ENCODE measurements at places on chromosomes 4 and X. TPM values are rescaled to one million over a fixed set of nuclear protein-coding genes. Genes with fewer than 3 reads are reported as not detected.

GRCh38 chr4:74975848-74976824 lies 43.2 kb downstream of the PARM1 start:
- H3K27me3 ChIP-seq = peaks cover 1% of the 10 kb centered on the region
- DNase-seq = no peak
- no peak overlapping the region for H3K27ac ChIP-seq

- H3K4me3 ChIP-seq = peak overlapping the region; percentile 78
- peaks cover 27% of the 10 kb centered on the region for H3K4me1 ChIP-seq
- peaks cover 4% of the 10 kb centered on the region for H3K27me3 ChIP-seq
- peak overlapping the region; percentile 26 for H3K27ac ChIP-seq
Measured at GRCh38 chr4:181766061-181766548, 477.1 kb upstream of the TENM3 start.

- peaks cover 18% of the 10 kb centered on the region for H3K4me1 ChIP-seq
- H3K27me3 ChIP-seq = no peaks in the 10 kb centered on the region
- no peak overlapping the region for H3K27ac ChIP-seq
- H3K4me3 ChIP-seq = no peak overlapping the region
- DNase-seq = no peak
Measured at GRCh38 chr4:86554646-86555045, 39.5 kb upstream of the PTPN13 start.

GRCh38 chrX:23952984-23953907 lies 45.4 kb downstream of the CXorf58 start:
- no peaks in the 10 kb centered on the region for H3K36me3 ChIP-seq
- peak overlapping the region; percentile 72 for H3K4me3 ChIP-seq
- H3K27me3 ChIP-seq = no peaks in the 10 kb centered on the region

GRCh38 chrX:155027509-155028066 lies 944 bp downstream of the FUNDC2 start:
- H3K36me3 ChIP-seq = no peaks in the 10 kb centered on the region
- peak; percentile 49 for DNase-seq
- H3K27ac ChIP-seq = peak overlapping the region; percentile 95
- H3K27me3 ChIP-seq = no peaks in the 10 kb centered on the region
- peaks cover 12% of the 10 kb centered on the region for H3K4me1 ChIP-seq

- H3K4me1 ChIP-seq = peaks cover 5% of the 10 kb centered on the region
- no peak overlapping the region for H3K4me3 ChIP-seq
- H3K27me3 ChIP-seq = peaks cover 10% of the 10 kb centered on the region
- no peaks in the 10 kb centered on the region for H3K36me3 ChIP-seq
- H3K27ac ChIP-seq = no peak overlapping the region
- peak; percentile 16 for DNase-seq
Measured at GRCh38 chr4:10013722-10014121, 7.6 kb downstream of the SLC2A9 start.

NXT2 gene
- total RNA-seq = 5.0 TPM
